ENCODE measurements at places on chromosomes 13 and 19. TPM values are rescaled to one million over a fixed set of nuclear protein-coding genes. Genes with fewer than 3 reads are reported as not detected.

The ACER1 gene
- total RNA-seq = not detected

The GET3 gene
- 81.9 TPM for total RNA-seq

The OR4F17 gene
- not detected for total RNA-seq

The SIGLECL1 gene
- total RNA-seq = not detected

The ZNF616 gene
- total RNA-seq = 12.6 TPM

The ZNF558 gene
- 28.7 TPM for total RNA-seq

The LRRC63 gene
- 0.28 TPM for total RNA-seq

The RAVER1 gene
- 83.9 TPM for total RNA-seq

The SLC7A10 gene
- not detected for total RNA-seq

The GMIP gene
- total RNA-seq = 18.2 TPM

The PRR12 gene
- total RNA-seq = 41.3 TPM

The KIR2DL4 gene
- not detected for total RNA-seq

Measured in PC-9 (cell line).